ENCODE measurements at places on chromosomes 13 and 19.

- no peak for DNase-seq
These were observed 142.7 kb downstream of the SUCLA2 start for GRCh38 chr13:47858042-47859025.

GRCh38 chr19:4067396-4068046 is 822 bp upstream of the ZBTB7A start:
- peak; percentile 48 for DNase-seq

DNA sequence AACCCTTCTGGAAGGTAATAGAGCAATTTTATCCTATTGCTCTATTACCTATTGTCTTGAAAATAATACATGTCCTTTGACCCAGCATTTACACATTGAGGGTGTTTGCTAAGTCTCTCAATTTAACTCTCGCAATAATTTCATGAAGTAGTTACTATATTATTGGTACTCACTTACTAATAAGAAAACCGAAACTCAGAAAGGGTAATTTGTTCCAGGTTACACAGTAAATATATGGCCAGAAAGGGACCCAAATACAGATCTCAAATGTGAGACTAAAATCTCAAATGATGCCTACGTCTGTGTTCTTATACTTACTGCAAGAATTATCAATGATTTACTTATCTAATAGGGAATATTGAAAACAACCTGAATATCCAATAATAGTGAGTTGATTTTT is 29.7 kb upstream of the FAM216B start:
- DNase-seq = no peak

GRCh38 chr19:3380829-3381228 is 14.4 kb downstream of the NFIC start:
- DNase-seq = peak; percentile 52

- no peak for DNase-seq
These were observed 193.1 kb downstream of the VWA8 start for GRCh38 chr13:41767801-41768200.

DNA sequence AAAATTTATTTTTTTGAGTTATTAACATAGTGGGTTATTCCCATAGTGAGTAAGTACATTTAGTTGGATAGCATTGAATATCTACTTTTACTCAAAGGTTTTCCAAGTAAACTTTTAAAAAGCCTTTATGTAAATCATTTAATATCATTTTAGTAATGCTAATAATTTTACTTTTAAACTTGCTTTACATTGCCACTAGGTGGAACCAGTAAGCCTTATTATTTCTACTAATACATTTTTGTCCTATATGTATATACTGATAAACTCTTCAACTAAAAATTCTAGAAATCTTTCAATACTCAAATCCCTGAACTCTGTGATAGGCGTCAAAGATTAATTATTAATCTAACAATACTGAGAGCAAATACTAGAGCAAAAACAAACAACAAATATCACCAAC is 1709.2 kb upstream of the PCDH20 start:
- no peak for DNase-seq

GRCh38 chr13:111296417-111296816 is 24.0 kb upstream of the TEX29 start:
- DNase-seq = no peak

Data from psoas muscle (tissue), 8 donors.